ENCODE measurements at places on chromosomes 12 and 14. TPM values are rescaled to one million over a fixed set of nuclear protein-coding genes. Genes with fewer than 3 reads are reported as not detected.

GRCh38 chr12:70920891-70921290 lies 353 bp upstream of the PTPRR start:
- no peak overlapping the region for H3K27ac ChIP-seq
- no peaks in the 10 kb centered on the region for H3K4me1 ChIP-seq
- H3K4me3 ChIP-seq: no peak overlapping the region

DNA sequence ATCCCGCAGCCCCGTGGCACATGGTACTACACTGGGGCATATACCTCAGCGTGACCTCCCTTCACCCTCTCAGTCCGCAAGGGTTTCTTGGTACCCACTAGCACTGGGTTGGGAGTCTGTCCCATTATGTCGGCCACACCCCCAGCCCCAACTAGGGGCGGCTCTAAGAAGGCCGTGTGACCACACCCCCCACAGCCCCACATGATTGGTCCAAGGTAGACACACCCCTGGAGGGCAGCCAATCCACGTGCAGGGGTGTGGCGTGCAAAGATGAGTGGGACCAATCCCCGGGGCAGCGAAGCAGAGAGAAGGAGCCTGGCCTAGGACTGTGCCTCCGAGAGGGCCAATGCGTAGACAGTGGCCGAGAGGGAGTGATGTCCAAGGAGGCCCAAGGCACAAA lies 34.6 kb upstream of the BEGAIN start:
- H3K4me1 ChIP-seq: peaks cover 12% of the 10 kb centered on the region
- H3K27ac ChIP-seq: no peak overlapping the region
- no peak for DNase-seq

DNA sequence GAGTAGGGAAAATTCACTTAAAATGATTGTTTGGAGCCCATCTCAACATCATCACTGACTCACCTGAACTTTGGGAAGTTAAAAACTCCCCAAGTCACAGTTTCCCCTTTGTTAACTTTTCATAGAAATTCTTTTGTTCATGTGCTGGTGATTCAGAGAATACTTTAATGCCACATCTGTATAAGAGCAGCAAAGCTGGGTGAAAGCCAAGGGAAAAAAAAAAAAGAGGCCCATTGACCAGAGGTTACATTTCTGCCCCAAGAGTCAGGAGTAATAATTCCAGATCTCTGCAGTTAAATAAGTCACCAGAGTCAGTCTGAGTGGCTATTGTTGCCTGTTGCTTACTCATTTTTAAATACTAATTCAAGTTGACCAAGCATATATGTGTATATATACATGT lies 136.4 kb upstream of the LGR5 start:
- no peaks in the 10 kb centered on the region for H3K4me1 ChIP-seq
- no peak overlapping the region for H3K4me3 ChIP-seq
- no peaks in the 10 kb centered on the region for H3K36me3 ChIP-seq
- no peak for DNase-seq
- H3K27ac ChIP-seq: no peak overlapping the region

VEZT gene
- total RNA-seq: 58.8 TPM

TEX52 gene
- total RNA-seq: 0.17 TPM

DNA sequence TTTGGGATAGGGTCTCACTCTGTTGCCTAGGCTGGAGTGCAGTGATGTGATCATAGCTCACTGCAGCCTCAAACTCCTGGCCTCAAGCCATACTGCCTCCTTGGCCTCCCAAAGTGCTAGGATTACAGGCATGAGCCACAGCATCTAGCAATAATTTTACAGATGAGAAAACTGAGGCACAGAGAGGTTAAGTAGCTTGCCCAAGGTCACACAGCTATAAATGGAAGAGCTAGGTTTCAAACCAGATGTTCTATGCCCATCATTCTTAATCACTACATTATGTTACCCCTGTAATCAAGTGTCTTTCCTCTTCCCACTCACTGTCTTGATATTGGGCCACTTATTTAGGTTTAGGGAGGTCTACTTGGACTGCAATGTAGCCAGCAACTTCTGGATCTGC lies 3.6 kb downstream of the SLC17A8 start:
- H3K27ac ChIP-seq: no peak overlapping the region
- no peak for DNase-seq
- H3K4me3 ChIP-seq: no peak overlapping the region
